HCEC 1CT (cell line): ENCODE measurements at places on chromosomes 12 and 14.
A peak's percentile ranks its signal among the peaks of the same experiment; 100 is the strongest.

- no peak for DNase-seq
These were observed 589 bp upstream of the HVCN1 start for GRCh38 chr12:110689281-110690126.

- no peak for DNase-seq
These were observed 308.7 kb downstream of the SOX5 start for GRCh38 chr12:23640754-23641153.

GRCh38 chr12:68089101-68089500, 70.4 kb downstream of the IFNG start:
- DNase-seq, result no peak

GRCh38 chr12:65106948-65107347, 14.2 kb downstream of the WIF1 start:
- DNase-seq, result peak; percentile 13

GRCh38 chr12:101792046-101792931, 38.5 kb downstream of the GNPTAB start:
- no peak for DNase-seq

DNA sequence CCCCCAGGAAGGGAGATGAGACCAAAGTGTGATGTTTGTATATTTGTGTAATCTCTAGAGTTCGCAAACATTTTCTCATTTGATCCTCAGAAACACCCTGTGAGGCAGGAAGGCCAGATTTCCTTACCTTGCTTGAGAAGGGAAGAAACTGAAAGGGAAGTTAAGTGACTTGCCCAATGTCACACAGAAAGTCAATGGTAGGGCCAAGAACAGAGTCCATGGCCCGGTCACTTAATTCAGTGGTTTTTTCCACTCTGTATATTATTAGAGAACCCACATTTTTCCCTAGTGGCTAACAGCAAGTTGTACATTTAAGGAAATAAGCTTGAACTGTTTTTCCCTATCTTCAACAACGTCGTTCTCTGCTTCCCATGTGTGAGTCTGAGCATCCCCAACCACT, 25.6 kb upstream of the CHPT1 start:
- DNase-seq, result no peak
